ENCODE measurements at places on chromosomes 6 and 20. TPM values are rescaled to one million over a fixed set of nuclear protein-coding genes. Genes with fewer than 3 reads are reported as not detected.

The PTGIS gene
- 2.4 TPM for total RNA-seq

The NMBR gene
- total RNA-seq = not detected

The PLEKHG1 gene
- total RNA-seq = 32.2 TPM

The KLC4 gene
- total RNA-seq = 17.8 TPM

The BMP5 gene
- total RNA-seq = not detected

The ESR1 gene
- not detected for total RNA-seq

The BTBD3 gene
- 22.0 TPM for total RNA-seq

The PACRG gene
- not detected for total RNA-seq

The CLPSL1 gene
- total RNA-seq = not detected

The TREM2 gene
- not detected for total RNA-seq

The WFDC5 gene
- not detected for total RNA-seq

The PDYN gene
- total RNA-seq = not detected

The RGS17 gene
- total RNA-seq = 3.9 TPM

The SUPT3H gene
- 1.5 TPM for total RNA-seq

The TFAP2D gene
- not detected for total RNA-seq

The C6orf52 gene
- total RNA-seq = 1.1 TPM

The POU5F1 gene
- not detected for total RNA-seq

The SSTR4 gene
- total RNA-seq = not detected

The NNAT gene
- total RNA-seq = under 0.01 TPM
